Memory B cell (primary cell): ENCODE measurements at places on chromosomes 6 and 20.

DNA sequence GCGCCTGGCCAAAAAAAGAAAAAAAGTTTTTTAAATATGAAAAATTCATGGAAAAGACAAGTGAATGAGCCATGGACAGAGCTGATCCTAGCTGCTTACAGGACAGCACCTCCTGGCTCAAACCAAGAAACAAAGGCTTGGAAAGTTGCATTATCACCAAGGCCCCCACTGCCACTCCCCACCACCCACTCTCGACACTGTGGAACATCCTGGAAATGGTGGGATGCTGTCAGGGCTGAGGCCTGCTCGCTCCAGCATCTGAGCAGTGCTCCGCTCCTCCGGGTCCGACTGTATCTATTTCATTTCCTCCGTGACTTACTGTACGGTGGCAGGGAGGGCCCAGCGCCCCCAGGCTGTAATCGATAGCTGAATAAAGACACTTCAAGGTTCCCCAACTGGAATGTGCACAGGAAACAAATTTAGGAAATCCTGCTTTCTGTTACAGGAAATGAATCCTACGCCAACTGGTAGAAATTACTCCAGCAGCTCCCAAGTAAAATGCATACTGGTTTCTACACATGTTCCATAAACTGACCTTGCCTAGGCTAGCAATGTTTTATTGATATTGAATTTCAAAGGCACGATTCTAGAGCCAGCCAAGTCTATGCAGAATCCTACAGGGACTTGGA is 109.5 kb upstream of the NFATC2 start:
- DNase-seq = no peak

DNA sequence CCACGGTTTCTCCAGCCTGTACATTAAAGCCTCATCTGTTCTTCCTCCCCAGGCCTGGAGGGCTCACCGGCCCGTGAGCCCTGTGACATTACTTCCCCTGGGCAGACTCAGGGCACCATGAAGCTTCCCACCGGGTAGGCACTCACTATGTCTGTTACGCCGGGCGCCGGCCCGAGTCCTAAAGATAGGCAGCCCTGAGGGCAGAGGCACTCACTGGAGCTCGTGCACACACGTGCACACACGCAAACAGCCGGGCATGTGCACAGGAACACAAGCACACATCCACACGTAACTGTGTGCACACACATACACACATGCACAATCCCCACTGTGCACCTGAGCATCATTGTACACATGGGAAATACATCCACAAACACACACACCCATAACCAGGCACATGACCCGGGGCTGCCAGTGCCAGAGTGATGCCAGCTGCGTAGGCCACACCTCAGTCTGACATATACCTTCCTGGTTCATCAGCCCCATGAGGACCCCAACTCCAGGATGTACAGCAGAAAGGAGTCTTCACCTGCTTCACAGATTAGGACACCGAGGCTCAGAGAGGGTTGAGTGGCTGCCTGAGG is 83.7 kb downstream of the YTHDF1 start:
- no peak for DNase-seq

GRCh38 chr6:44800171-44800783 is 412.8 kb downstream of the CDC5L start:
- no peak for DNase-seq

- DNase-seq = peak; percentile 17
Observed at GRCh38 chr6:137423451-137424168, 70.6 kb downstream of the OLIG3 start.

DNA sequence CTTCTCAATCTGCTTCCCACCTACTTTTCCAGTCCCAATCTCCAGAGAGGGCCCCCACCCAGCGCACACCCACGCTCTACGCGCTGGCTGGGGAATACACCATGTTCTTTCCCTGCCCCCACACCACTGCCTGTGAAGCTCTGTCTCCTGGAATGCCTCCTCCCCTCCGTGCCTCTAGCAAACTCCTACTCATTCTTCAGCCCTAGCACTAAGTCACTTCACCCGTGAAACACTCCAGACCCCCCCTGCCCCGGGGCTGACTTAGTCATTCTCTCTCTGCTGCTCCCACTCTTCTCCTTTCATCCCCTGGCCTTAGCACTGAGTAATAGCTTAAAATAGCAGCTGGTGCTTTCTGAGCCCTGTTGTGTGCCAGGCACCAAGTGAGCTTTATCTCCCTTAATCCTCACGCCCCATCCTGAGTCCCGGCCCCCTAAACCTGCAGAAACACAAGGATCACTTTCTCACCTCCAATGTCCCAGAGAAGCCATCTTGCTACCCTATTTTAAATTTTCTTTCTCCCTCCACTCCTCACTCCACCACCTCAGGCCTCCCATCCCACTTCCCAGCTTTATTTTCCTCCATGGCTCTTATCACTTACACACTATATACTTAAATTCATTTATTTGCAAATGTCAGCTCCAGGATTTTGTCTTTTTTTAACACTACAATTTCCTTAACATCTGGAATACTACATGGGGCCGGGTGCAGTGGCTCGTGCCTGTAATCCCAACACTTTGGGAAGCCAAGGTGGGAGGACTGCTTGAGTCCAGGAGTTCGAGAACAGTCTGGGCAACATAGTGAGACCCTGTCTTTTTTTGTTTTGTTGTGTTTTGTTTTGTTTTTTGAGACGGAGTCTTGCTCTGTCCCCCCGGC is 6.3 kb upstream of the PARD6B start:
- DNase-seq = no peak

DNA sequence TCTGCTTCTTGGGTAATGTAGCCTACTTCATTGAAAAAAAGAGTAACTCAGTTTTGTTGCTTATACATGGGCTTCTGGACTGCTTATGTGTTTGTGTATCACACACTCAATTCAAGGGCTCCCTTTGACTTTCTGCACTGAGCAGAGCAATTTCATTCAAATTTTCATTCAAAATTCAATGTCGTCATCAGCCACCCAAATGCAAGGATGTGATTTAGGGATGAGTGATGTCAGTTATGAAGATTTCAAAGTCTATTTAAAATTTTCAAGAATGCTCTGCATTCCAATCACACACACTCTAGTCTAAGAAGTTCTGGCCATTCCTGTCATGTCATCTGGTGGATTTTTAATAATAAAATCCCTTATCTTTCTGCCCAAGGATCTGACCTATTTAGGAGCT is 344.5 kb upstream of the ZFP64 start:
- DNase-seq = no peak

- no peak for DNase-seq
Observed at GRCh38 chr6:23533311-23533710, 592.7 kb upstream of the NRSN1 start.

DNA sequence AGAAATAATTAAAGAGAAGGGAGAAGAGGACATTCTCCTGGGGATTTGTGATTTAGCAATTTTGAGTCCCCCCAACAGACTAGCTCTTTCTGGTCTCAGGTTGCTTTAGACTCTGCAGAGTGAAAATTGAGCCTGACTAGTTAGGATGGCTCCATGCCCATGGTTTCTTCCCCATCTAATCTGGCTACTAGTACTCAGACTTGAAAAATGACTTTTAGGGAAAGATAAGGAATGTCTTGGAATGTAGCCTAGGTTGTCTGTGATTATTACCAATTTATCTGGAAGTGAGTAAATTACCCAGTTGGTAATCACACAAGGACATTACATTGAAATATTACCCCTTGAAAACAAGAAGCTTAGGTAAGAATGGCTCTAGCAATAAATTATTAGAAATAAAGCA is 4.2 kb downstream of the BEND6 start:
- DNase-seq = no peak

GRCh38 chr20:21100578-21101452 is 5.3 kb downstream of the LINC00237 start:
- DNase-seq = no peak

- DNase-seq = no peak
Observed at GRCh38 chr6:148790817-148791216, 44.0 kb downstream of the UST start.

GRCh38 chr6:167963589-167964057 is 33.8 kb upstream of the KIF25 start:
- no peak for DNase-seq

DNA sequence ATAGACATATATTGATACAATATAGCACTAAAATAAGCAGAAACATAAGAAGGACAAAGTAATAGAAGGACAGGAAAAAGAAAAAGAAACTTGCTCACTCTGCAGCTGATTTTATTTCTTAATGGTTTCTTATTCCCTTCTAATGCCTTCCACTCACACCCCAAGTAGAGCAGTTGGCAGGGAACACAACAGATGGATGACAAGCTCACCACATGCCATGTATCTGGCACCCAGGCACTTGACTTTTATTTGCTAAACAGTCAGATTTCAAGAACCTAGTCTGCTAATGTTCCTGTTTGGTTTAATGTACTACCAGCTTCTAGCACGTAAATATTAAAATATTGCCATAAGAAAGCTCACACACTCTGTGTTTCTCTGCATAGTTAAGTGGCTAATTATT is 87.1 kb downstream of the COL19A1 start:
- DNase-seq = no peak

DNA sequence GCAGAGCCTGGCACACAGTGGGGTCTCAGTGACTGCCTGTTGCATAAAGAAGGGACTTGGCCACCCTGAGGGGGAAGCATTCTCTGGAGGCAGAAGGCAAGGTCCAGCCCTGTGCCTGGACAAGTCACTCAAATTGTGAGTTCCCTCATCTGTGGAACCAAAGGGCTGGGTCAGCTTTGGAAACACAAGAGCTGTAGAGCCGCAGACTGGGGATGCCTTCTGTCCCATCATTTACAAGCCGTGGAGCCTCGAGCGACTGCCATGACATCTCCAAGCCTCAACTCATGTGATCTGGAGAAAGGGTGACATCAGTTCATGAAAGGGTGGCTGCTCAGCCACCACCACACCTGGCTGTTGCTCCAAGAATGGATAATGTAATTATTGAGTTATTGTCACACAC is 20.4 kb upstream of the SIRPD start:
- DNase-seq = no peak

DNA sequence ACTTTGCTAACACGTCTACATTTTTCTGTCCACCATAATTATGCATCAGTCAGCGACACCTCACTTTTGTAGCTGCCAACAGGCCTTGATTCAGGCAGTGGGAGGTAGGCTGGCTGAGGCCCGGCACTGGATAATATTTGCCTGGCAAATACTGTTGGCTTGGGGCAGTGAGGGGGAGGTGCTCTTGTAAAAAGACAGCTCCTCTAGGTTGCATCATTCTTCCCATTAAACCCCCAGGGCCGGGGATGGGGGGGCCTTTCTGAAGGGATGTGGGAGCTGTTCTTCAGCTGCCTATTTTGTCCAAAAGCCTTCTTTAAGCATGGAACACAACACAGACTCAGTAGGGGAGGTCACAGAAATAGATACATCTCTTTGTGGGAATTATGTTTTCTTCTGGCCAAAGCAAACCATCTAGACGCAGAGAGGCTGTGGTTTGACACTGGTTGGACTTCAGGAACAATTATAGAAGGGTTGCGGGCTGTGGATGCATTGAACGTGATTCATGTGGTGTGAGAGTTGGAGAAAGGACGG is 338.3 kb upstream of the NT5E start:
- no peak for DNase-seq

GRCh38 chr6:135531954-135532490 is 34.5 kb upstream of the AHI1 start:
- no peak for DNase-seq

GRCh38 chr6:119742188-119742803 is 392.7 kb upstream of the MAN1A1 start:
- DNase-seq = peak; percentile 50

- DNase-seq = no peak
Observed at GRCh38 chr6:115524821-115525220, 535.9 kb downstream of the FRK start.

DNA sequence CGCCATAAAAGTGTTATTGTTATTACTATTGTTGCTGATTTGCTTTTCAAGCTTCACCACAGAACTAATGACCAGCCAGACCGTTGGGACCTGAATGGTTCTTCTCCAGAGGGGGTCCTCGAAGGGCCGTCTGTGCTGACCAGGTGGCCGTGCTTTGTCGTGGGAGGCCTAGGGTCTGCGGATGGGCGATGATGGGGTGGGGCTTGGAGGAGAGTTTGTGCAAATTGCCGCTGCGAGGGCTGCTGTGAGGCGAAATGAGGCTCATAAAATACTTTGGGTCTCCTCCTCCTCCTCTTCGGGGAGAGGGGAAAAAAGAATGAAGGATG is 6.0 kb upstream of the ZBTB22 start:
- no peak for DNase-seq

DNA sequence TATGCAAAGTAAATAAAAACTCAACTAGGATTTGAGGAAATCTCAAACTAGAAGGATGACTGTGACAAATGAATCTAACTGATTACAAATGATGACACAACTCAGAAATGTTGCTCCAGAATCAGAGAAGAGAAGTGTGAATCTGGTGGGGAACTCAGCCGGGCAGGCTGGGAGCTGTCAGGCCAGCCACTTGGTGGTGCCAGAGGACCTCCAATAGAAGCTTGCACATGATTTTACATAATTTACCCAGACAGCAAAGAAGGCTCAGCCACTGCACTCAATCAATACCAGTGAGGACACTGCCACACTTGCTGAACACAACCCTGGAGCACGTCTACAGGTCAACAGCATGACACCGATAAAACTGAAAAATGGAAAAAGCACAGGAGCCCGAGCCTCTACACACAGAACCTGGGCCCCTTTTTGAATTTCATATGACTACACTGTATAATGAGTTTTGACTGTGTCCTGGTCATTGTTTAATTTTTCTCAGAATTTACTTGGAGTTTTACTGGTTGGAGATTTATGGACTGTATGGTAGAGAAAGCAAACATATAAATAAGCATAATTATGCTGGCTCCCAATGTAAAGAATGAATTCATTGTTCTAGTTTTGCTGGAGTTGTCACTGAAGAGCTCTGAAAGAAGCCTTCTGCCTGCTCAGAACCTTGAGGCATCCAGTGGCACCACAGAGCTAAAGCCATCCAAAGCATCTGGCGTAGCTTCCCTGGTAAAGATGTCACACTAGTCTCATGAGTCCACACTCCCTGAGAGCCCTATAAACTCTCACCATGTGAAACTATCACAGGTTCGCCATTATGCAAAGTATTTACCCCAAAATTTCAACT is 296.5 kb downstream of the THBS2 start:
- DNase-seq = peak; percentile 21

- no peak for DNase-seq
Observed at GRCh38 chr6:139528471-139528870, 154.0 kb upstream of the CITED2 start.

DNA sequence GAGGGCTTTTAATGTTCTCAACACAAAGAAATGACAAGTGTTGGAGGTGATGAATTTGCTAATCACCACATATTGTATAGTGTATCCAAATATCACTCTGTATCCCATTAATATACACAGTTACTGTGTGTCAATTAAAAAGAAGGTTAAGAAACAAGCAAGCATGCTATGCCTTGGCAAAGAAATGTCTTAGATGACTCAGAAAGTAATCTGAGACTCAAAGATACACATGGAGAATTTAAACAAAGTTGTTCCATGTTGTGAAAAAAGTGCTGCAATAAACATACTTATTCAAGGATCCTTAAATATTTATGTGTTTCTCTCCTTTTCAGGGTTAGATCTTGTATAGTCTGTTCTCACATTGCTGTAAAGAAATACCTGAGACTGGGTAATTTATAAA is 300.9 kb downstream of the DHX35 start:
- no peak for DNase-seq

- DNase-seq = no peak
Observed at GRCh38 chr6:19410481-19410880, 426.7 kb upstream of the ID4 start.

GRCh38 chr20:57159193-57159851 is 107.1 kb downstream of the BMP7 start:
- DNase-seq = no peak

GRCh38 chr20:6756693-6757595 is 10.5 kb upstream of the BMP2 start:
- DNase-seq = no peak
